ENCODE measurements at places on chromosomes 2 and 18. TPM values are rescaled to one million over a fixed set of nuclear protein-coding genes. Genes with fewer than 3 reads are reported as not detected.

- no peak for DNase-seq
Measured at GRCh38 chr2:17149945-17150344, 368.3 kb downstream of the RAD51AP2 start.

GRCh38 chr2:27308359-27308881 lies at the start of gene UCN:
UCN (minus strand) TSS chr2:27308445; CDS start chr2:27307895, 550 bp downstream.
- no peak for DNase-seq

GRCh38 chr2:215548714-215549113 lies 112.8 kb upstream of the FN1 start:
- DNase-seq = no peak

GRCh38 chr2:235371018-235371417 lies 122.8 kb upstream of the AGAP1 start:
- no peak for DNase-seq

DNA sequence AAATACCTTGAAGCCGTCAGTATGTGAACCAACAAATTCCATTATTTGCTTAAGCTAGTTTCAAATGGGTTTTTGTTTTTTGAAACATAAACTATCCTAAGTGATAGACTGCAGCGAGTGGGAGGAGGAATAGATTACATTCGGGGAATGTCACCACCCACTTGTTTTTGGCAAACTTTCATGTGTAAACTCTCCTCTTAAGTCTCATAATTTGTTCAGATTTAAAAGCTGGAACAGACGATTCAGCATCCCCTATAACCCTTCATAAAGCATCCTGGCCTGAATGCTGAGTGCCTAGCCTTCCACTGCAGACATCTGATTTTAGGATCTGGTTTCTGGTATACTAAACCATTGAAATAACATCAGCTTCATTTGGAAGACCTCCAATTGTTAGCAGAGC lies 51.0 kb downstream of the CPO start:
- DNase-seq = no peak

DNA sequence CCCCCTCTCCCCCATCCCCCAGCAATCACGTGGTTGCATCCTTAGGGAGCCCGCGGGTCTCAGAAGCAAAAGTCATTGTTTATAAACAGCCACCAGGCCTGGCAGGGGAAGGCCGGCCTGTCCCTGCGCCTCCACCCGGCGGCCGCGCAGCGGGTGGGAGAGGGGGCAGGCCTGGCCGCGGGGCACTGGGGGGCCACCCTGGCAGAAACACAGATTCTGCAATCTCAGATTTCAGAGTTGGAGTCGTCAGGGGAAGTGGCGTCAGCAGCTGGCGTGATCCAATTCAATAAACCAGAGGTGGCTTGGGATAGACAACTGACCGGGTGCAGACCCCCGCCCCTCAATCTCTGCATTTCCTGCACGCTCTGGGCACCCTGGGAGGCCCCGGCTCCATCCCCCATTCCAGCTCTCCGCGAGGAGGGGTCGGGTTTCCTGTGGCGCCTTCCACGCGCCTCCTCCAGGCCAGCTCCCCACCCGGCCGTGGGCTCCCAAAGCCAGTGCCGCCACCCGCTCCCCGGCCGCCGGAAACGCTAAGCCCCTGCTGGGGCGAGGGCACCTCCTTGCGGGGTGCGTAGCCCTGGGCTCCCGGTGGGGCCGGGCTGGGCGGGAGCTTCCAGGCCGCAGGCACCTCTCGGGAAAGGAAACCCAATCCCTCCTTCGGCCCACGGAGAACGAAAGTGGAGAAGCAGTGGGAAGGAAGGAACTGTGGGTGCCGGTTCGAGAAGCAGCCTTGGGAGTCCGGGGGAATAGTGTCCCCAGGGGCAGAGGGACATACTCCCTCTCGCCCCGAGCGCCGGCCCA lies 1.1 kb downstream of the BIN1 start:
- DNase-seq = no peak

- no peak for DNase-seq
Measured at GRCh38 chr2:218125626-218126080, at the start of gene CXCR2. CXCR2 (plus strand) TSS chr2:218126028; CDS start chr2:218134802, 8,774 bp downstream.

- DNase-seq = no peak
Measured at GRCh38 chr18:79529296-79529695, 133.6 kb downstream of the NFATC1 start.

GRCh38 chr18:31102025-31102684 lies at the start of gene DSC2:
DSC2 (minus strand) TSS chr18:31102421; CDS start chr18:31101971, 450 bp downstream.
- no peak for DNase-seq

GRCh38 chr18:3649135-3649632 lies 199.2 kb downstream of the TGIF1 start:
- DNase-seq = no peak

GRCh38 chr2:23746141-23746863 lies 180.6 kb downstream of the ATAD2B start:
- DNase-seq = no peak

GRCh38 chr2:10467401-10467800 lies 19.3 kb upstream of the ODC1 start:
- no peak for DNase-seq

- no peak for DNase-seq
Measured at GRCh38 chr2:152347076-152347475, 12.1 kb downstream of the FMNL2 start.

GRCh38 chr2:132701810-132702209 lies 31.8 kb upstream of the LYPD1 start:
- DNase-seq = no peak

GRCh38 chr2:134460583-134460998 lies 206.7 kb downstream of the MGAT5 start:
- DNase-seq = peak; percentile 21

DNA sequence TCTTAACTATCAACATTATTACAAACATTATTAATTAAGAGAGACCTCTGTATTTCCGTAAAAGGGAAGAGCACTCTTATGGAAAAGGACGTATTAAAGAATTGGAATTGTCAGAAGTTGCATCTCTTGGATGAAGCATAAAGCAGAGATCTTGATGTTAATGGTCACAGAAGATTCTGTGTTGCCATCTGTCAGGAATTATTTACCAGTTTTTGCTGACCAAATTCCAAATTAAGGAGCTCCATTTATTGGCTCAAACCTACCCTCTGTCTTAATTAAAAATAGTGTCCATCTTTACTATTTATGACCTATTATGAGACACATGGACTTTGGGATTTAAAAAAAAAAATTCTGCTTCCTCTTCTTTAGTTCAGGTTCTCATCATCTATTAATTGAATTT lies 232.1 kb downstream of the ARHGAP15 start:
- no peak for DNase-seq

DNA sequence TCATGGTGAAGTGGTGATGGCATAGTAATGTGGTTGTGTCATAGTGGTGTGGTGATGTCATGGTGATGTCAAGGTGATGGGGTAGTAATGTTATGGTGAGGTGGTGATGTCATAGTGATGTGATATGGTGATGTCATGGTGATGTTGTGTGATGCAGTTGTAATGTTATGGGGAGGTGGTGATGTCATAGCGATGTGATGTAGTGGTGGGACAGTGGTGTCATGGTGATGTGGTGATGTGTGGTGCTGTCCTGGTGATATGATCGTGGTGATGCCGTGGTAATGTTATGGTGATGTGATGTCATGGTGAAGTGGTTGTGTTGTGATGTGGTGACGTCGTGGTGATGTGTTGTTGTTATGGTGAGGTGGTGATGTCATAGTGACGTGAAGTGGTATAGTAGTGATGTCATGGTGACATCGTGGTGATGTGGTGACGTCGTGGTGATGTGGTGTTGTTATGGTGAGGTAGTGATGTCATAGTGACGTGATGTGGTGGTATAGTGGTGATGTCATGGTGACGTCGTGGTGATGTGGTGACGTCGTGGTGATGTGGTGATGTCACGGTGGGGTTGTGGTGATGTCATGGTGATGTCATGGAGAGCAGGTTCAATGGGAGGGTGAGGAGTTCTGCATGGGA lies 242.7 kb upstream of the MYT1L start:
- no peak for DNase-seq

DNA sequence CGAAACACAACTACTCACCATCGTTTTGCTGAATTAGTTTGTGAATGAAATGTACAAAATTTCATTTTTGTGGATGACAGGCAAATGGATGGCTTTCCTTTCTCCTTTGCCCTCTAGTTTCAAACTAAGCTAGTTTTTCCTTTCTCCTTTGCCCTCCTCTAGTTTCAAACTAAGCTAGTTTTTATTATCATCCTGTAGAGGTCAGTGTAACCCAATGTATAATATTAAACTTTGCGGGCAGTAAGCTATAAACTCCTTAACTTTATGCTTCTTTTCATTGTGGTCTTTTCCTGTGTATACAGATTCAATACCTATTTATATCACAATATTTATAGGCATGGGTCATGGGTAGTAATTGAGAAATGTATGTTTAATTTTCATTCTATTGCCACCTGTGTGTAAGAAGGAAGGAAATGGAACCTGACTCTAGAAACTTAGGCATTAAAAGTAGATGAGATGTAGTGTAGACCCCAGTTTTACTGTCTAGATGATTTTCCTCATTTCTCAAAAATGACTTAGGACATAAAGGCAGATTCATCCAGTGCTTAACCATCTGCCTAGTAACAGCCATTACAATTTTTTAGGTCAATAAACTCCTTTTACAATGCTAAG lies 58.1 kb downstream of the MAP3K19 start:
- DNase-seq = no peak

DNA sequence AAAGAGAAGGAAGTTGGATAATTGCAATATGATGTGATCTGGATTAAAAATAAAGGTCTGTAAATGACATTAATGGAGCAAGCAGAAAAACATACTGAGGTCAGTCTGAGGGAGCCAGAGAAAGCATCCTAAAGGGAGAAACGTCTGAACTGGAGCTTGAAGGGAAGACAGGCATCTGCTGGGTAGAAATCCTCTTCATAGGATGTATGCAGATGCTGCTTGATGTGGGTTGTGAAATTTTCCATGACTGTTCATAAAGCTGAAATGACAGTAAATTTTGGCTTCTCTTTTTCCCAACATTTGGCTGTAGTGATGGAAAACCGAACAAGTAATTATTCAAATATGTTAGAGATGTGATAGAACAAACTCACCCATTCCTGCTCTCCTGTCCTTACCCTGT lies 287.6 kb downstream of the CAMKMT start:
- DNase-seq = no peak

DNA sequence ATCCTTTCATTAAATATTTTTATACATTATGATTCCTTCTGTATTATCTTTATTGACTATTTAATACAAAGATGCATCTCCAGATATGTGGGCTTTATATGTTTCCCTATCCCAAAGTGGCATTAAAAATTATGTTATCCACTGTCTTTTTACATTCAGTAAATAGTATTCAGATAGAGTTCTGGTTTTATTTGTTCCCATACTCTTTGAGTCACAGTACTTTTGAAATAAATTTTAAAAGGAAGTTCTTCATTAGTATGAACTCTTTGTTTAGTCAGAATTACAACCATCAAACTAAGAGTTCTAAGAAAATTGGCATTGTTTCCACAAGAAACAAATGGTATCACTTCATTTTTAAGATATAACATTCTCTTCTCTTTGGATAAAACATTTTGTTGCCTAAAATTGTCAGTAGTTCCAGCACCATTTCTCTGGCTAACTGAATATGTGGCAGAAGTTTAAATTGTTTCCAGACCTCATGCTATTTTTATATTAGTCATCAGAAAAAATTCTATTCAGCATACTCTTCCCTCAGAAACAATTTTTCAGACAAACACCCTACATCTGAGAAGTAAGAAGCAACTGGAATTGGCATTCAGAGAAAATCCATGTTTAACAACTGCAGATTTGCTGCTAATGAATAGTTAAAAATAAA lies 88.5 kb upstream of the COL5A2 start:
- no peak for DNase-seq

- DNase-seq = no peak
Measured at GRCh38 chr18:8794156-8794933, 89.0 kb downstream of the MTCL1 start.

GRCh38 chr18:72232644-72233043 lies 311.5 kb downstream of the CBLN2 start:
- no peak for DNase-seq

GRCh38 chr2:24918326-24919036 lies 1.6 kb downstream of the ADCY3 start:
- no peak for DNase-seq

GRCh38 chr2:40230707-40231432 lies 221.0 kb downstream of the SLC8A1 start:
- DNase-seq = no peak

GRCh38 chr2:44801841-44802776 lies 139.4 kb upstream of the SIX3 start:
- no peak for DNase-seq

DNA sequence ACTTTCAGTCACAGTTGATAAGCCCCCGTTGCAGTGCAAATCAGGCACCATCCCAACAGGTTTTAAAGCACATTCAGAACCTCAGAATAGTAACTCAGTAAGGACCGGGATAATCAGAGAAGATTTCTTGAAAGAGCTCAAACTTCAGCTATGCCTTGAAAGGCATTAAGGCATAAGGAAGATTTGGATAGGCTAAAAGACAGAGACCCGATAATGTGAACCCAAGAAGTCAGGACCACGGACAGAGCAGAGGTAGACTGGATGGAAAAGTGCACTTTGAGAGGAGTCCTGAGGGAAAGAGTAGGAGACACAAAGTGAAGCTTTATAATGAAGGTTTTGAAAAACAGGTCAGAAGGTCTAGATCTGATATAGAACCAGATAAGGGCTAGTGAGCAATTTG lies 36.9 kb upstream of the KLF7 start:
- DNase-seq = no peak

- no peak for DNase-seq
Measured at GRCh38 chr2:174120346-174120745, 128.0 kb downstream of the OLA1 start.

DNA sequence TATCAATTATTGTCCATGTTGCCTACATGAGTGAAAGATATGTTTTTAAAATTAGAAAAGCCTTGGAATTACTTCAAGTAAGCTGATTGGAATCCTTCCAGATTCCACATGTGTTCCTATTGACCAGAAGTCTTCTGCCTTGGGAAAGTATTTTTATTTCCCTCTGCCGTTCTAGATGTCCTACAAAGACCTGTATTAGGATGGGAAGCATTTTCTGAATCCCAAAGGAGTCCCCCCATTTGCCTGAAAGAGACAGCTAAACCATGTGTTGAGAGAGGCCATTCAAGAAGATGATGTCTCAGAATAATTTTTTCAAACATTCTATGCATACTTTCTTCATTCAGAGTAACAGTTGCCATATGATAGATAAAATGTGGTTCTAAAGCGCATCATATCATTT lies 19.0 kb upstream of the MYO1B start:
- DNase-seq = no peak

DNA sequence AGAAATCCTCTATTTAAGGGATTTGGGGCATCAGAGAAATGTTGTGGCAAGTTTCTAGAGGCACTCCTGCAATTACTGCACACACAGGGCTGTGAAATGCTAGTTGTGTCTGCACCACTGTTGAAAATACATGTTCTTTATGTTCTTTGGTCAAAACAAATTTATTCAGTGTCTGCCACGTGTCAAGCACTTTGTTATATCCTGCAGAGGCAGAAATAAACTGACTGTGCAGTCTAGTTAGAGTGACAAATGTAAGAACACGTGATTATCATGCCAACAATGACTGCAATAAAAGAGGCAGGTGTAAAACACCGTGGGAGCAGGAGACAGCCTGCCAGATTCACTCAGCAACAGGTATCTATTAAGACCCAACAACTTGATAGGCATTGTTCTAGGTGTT lies 423.3 kb downstream of the LRP1B start:
- no peak for DNase-seq

Gene DSC2
- total RNA-seq = 0.11 TPM

Gene KLHL41
- not detected for total RNA-seq

Gene DSG4
- total RNA-seq = not detected

Gene DLX2
- total RNA-seq = not detected

Gene PLB1
- 0.05 TPM for total RNA-seq

Gene SYT4
- not detected for total RNA-seq

Gene IL36B
- not detected for total RNA-seq

Gene ACADL
- not detected for total RNA-seq

Gene TNFRSF11A
- total RNA-seq = 1.7 TPM

Gene B3GNT7
- 0.24 TPM for total RNA-seq

Gene SCN9A
- not detected for total RNA-seq

Data from activated T-cell treated with anti-CD3 and anti-CD28 coated beads, Interleukin-2, amount 50 U/mL, for 4 hours (primary cell).